ENCODE measurements at places on chromosomes 3 and 15. TPM values are rescaled to one million over a fixed set of nuclear protein-coding genes. Genes with fewer than 3 reads are reported as not detected.

Gene UBE2E2
- total RNA-seq = 18.3 TPM

Gene GP5
- 0.43 TPM for total RNA-seq

Gene ATG7
- total RNA-seq = 36.6 TPM

Gene TWF2
- total RNA-seq = 75.8 TPM

Gene WDR93
- total RNA-seq = not detected

Gene REC114
- not detected for total RNA-seq

Gene RPS17
- 3,713 TPM for total RNA-seq

Gene CKMT1A
- total RNA-seq = not detected

Gene GOLIM4
- 1.6 TPM for total RNA-seq

Gene CPA3
- total RNA-seq = not detected

Gene CHD2
- 214 TPM for total RNA-seq

Gene TBC1D21
- not detected for total RNA-seq

Gene SGO1
- total RNA-seq = 38.0 TPM

Gene GNAT1
- total RNA-seq = not detected

Gene SRGAP3
- total RNA-seq = 4.4 TPM

Gene RBPMS2
- not detected for total RNA-seq

Gene CHDH
- total RNA-seq = 0.02 TPM

Gene LRRC31
- not detected for total RNA-seq

Gene GHSR
- total RNA-seq = not detected
